Subcutaneous adipose tissue (tissue), 4 donors: ENCODE measurements at places on chromosomes 5 and 9. TPM values are rescaled to one million over a fixed set of nuclear protein-coding genes. Genes with fewer than 3 reads are reported as not detected.

Gene SPEF2
- total RNA-seq: 10.0 TPM

Gene KIF4B
- total RNA-seq: under 0.01 TPM

Gene ERBIN
- 58.8 TPM for total RNA-seq

Gene PRRT1B
- not detected for total RNA-seq

Gene ISL1
- total RNA-seq: not detected

Gene ADAMTS19
- total RNA-seq: not detected
